EH (cell line): ENCODE measurements at places on chromosomes 2 and 18.

GRCh38 chr2:85255456-85255812 is 72.4 kb downstream of the TGOLN2 start:
- no peak for DNase-seq

DNA sequence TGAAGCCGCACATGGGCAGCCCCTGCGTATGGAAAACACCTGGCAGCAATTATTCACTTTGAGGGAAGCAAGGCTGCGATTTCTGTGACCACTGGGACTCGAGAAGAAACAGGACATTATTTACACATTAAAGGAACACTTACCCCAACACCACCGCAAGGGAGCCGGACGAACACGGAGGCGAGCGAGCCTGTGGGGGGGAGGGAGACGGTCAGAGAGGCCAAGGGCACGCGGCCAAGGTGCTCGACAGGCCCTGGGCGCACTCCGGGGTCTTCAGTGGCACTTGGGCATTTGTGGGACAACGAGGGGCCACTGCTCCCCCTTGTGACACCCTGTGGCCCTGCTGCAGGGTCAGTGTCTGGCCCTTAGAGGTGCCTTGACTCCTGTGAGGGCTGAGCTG is 247.0 kb downstream of the TWIST2 start:
- no peak for DNase-seq

GRCh38 chr2:88396209-88396608 is 56.3 kb downstream of the FOXI3 start:
- DNase-seq, result no peak

GRCh38 chr2:226121046-226121738 is 678.4 kb downstream of the IRS1 start:
- peak; percentile 29 for DNase-seq

DNA sequence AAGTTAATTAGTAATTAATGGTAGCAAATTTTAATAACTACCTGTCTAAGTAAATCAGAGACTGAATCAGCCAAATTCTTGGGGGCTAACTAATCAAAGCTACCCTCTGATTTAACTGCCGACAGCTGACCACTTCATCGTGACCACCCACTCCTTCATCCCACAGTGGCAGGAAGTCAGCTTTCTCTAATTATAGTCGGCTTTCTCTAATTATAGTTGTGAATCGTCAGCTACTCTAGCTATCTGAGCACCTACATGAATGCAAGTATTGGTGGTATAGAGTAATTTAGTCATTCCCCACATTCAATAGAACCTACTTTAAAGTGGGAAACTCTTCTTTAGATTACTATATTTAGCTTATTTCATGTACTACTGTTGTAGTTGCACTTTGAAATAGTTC is 185.5 kb downstream of the PTGR3 start:
- DNase-seq, result no peak

DNA sequence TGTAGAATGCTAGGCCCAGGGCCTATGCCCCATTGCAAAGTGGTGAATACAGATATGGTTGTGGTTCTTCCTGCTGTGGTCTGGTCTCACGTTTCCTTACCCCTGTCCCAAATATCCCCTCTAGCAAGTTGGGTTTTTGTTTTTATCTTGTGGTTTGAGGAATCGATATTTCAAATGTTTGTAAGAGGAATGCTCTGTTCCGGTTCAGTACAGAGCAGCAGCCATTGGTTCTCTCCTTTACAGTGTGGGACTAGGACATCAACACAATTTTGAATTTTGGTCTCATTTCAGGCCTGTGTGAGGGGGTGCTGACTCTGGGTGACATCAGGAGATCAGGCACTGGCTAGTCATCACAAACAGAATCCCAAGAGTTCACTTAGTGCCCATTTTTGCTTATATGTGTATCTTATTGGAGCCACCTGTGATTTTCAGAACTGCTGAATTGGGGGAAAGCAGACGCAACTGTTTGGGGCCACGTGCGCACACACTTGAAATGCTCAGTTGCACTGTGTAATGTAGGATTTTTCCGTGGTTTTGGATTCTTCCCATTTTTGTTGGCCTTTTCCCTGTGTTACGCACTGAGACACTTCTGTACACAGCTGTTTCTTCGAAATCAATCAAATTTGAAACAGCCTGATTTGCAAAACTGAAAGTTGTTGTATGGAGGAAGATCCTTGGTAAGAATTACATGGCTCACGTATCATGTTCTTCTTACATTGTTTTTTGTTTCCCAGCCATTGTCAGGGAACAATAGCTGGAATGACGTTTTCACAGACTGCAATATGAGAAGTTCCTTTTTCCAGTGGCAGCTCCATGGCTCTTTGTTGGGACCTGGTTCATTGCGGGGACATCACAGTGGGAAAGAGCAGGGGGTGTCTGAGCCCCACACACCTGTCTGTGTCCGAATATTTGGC is 8.6 kb downstream of the SH3BP4 start:
- peak; percentile 42 for DNase-seq

DNA sequence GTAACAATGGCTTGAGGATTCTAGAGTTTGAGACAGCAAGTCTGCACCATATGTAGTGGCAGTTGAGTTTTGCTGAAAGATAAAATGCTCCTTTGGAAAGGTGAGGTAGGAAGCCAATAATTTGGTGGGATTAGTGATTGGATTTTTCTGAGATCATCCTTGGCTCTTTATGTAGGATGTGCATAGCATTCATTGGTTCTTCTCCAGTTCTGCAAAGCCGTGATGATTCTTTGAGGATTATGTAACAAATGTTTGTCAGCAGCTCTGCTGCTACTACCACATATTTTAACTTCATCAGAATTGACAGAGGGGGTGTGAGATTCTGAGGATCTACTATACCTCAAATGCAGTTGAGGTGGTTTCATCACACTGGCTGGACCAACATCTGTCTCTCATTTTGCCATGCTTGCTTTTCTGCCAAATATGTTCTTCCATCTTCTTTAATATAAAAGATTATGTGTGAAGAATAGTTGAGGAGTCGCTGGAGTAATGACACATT is 188.9 kb upstream of the RASGRP3 start:
- no peak for DNase-seq
